ENCODE measurements at places on chromosomes 16 and 17. TPM values are rescaled to one million over a fixed set of nuclear protein-coding genes. Genes with fewer than 3 reads are reported as not detected.

- DNase-seq: no peak
Observed at GRCh38 chr16:893360-893759, 77.4 kb downstream of the LMF1 start.

Gene KRTAP9-2
- total RNA-seq: not detected

Gene OR4D1
- total RNA-seq: not detected

- no peak for DNase-seq
Observed at GRCh38 chr16:75074920-75075687, 41.5 kb downstream of the LDHD start.

- no peak for DNase-seq
Observed at GRCh38 chr16:80040814-80041213, 440.3 kb upstream of the MAF start.

DNA sequence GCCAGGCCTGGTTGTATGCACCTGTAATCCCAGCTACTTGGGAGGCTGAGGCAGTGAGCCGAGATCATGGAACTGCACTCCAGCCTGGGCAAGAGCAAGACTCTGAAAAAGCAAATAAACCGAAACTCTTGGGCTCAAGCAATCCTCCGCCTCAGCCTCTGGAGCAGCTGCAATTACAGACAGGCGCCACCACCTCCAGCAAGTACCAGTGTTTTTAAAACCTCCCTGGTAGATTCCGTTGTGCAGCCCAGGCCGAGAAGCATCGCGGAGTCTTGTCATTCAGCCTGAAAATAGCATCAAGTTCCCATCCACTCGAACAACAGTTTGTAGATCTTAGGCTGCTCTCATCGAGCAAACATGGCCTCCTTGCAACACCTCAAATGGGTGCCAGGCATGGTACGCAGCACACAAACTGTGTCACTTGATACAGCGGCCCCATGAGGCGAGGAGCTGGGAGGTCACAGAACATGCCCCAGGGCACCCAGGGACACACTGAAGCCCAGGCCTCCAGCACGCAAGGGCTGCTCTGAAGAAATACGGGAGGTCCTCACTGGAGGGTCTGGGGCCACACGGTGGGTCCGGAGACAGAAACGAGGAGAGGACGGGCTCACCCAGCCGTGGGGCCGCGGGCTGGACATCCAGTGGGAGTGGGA lies 18.1 kb downstream of the TMC6 start:
- no peak for DNase-seq

DNA sequence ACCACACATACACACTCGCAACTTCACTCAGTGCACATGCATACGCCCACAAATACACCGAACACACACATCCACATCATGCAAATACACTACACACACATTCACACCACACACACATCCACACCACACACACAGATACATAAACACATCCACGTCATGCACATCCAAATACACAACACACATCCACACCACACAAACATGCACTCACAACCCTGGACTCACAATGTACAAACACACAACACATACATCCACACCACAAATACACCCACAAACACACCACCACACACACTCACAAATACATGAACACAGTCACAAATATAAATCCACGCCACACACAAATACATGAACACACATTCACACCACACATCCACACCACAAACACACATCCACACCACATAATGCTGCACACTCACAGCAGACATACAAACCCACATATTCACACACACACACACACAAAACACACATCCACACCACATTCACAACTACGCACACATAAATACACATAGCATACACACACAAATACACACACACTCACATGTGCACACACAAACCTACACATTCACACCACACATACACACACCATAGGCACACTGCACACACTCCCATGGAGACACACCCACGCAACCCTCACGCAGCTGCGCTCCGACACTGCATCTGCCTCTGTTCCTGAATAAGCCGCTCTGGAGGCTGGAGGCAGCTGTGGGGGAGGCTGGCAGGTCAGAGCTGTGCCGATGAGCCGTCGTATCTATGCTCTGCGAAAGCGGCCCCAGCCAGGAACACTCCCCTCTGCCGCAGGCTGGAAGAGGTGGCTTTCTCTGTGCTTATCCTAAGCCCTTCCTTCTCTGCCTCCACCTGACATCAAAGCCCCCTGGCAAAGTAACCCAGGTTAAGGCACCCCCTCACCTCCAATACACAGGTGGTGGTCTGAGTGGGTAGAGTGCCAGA lies 141.8 kb downstream of the GRIN2A start:
- no peak for DNase-seq

DNA sequence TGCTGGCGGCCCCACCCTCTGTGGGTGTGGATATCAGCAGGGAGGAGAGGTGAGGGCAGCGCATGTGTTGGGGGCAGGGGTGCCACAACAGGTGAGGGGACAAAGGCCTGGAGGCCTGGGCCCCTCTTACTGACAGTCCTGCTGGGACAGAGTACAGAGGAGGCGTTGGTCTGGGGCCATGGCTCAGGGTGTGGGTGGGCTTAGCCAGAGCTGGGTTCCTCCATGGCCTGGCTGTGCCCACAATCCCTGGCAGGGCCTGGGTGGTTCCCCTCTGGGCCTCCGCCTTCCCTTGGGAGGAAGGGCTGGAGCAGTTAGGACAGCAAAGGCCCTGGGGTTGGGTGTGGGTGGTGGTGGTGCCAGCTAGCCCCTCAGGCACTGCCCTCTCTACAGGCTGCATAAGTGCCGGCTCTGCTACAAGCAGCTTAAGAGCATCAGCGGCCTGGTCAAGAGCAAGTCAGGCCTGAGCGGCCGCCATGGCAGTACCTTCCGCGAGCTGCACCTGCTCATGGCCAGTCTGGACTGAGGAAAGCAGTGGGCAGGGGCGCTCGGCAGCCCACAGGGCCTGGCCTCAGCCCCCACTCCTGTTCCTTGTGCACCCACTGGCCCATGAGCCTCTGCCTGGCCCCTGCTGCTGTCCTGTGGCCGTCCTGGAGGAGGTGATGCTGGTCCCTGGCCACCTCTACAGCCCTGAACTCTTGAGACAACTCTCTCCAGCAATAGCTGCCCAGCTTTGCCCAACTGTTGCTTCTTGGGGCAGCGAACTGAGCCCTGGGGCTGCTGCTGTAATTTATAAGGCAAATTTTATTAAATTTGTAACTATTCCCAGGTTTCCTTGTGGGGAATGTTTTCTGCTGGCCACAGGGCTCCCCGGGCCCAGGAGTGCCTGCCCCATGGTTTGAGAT lies 21.1 kb downstream of the KATNB1 start:
- DNase-seq: no peak

- peak; percentile 51 for DNase-seq
Observed at GRCh38 chr16:67029254-67030096, 526 bp downstream of the CBFB start.

GRCh38 chr16:5018793-5019192 lies 14.9 kb downstream of the NAGPA start:
- DNase-seq: no peak

GRCh38 chr16:53822936-53823529 lies 119.1 kb downstream of the FTO start:
- DNase-seq: no peak

GRCh38 chr17:31417051-31417792 lies 25.7 kb downstream of the RAB11FIP4 start:
- no peak for DNase-seq

- no peak for DNase-seq
Observed at GRCh38 chr16:84329843-84330684, 35.4 kb downstream of the WFDC1 start.

DNA sequence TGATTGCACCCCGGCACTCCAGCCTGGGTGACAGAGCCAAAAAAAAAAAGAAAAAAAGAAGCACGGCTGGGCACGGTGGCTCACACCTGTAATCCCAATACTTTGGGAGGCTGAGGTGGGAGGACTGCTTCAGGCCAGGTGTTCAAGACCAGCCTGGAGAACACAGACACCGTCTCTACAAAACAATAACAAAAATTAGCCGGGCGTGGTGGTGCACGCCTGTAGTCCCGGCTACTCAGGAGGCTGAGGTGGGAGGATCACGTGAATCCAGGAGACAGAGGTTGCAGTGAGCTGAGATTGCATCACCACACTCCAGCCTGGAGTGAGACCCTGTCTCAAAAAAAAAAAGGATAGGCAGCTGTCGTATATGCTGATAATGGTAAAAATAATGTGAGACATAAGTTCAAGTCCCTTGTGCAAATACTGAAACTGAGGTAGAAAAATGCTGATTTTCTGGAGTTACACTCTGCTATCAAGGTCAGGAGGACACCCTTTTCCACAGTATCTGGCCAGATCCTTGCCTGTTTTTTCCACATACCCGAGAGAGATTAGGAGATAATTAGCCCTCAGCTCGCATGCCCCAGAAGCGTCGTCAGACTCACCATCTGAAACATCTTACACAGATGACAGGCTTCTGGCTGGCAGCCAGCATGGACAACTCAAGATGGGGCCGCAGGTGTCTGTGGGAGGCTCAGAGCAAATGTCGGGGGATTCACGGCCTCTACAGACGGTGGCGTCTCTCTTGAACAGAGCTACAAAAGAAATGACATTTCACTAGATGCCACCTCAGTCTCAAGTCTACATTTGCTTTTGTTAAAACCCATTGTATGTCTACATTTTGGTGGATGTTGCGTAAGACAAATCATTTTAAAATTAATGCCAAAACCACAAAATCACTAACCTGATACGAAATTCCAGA lies 36.8 kb downstream of the WDR45B start:
- no peak for DNase-seq

Gene SLC7A6OS
- total RNA-seq: 15.0 TPM

Gene SLFN12
- total RNA-seq: not detected

GRCh38 chr16:22400900-22401299 lies 26.5 kb upstream of the CDR2 start:
- no peak for DNase-seq

Gene LASP1
- total RNA-seq: 266 TPM

DNA sequence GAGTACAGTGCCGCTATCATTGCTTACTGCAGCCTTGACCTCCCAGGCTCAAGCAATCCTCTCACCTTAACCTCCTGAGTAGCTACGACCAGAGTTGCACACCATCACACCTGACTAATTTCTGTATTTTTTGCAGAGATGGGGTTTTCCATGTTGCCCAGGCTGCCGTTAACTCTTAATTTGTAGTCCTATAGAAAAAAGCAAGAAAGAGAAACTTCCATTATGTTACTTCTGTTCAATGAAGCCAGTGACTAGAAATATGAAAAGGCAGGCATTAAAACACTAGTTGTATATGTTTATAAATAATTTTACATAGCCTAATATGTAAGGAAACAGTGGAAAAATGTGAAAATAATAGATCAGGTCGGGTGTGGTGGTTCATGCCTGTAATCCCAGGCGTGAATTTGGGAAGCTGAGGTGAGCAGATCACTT lies 9.7 kb downstream of the RAD51C start:
- no peak for DNase-seq

Gene TVP23C
- total RNA-seq: 4.6 TPM

Gene ACSM2A
- total RNA-seq: not detected

DNA sequence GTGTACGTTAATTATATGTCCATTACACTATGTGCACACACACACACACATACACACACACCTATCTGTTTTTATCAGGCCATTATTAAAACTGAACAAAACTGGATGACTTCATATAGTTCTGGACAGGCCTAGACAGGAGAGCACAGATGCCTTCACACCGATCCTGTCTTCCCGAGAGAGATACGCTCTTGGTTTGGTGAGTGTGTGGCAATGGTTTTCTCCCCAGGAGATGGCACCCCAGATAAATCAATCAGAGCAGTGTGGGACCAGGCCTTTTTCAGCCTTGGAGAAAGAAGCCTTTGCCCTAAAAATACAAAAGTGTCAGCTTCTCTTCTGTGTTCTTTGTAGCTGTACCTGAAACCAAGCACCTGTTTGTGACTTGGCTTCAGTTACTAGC lies 83.7 kb downstream of the CPPED1 start:
- DNase-seq: no peak

- DNase-seq: peak; percentile 56
Observed at GRCh38 chr17:57985675-57985974, 2.4 kb downstream of the VEZF1 start.
